Frontal cortex (tissue), 4 donors: ENCODE measurements at places on chromosomes 7 and 10.
A peak's percentile ranks its signal among the peaks of the same experiment; 100 is the strongest.

DNA sequence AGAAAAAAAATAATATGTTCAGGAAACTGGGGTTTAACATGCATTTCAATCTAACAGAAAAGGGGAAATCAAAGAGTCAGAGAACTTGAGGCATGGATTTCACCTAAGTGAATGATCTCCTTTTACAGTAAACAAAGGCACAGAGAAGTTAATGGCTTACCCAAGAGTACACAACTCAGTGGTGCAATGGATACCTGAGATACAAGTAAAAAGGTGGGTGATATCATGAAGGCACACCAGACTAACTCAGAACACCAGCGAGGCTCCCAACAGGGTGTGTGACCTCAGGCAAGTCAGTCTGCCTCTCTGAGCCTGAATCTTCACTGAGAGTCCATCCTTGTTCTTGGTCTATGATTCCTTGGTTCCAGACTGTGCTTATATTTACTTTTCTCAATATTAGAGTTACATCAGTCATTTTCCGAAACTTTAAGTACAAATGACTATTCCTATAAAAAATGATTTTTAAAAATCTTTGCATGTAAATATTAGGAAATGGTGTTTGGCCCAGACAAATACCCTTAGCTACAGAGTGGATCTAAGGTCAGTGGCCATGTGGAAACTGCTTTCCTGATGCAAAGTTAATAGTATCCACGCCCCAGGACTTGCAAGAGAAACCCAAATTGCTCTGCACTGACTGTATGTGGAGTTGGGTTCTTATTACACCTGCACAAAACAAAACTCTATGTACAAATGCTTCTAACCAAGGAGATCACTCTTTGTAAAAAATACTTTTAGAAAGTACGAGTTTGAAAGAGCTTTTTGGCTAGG, 282.8 kb upstream of the IMMP2L start:
- DNase-seq, result no peak

- no peak for DNase-seq
Observed at GRCh38 chr7:67637023-67637358, 640.4 kb downstream of the TYW1 start.

GRCh38 chr10:103663802-103664201, 170.3 kb downstream of the NEURL1 start:
- peak; percentile 86 for DNase-seq

- DNase-seq, result no peak
Observed at GRCh38 chr7:97011536-97012364, 6.4 kb downstream of the DLX6 start.

- no peak for DNase-seq
Observed at GRCh38 chr7:14836006-14836405, 66.5 kb downstream of the DGKB start.

DNA sequence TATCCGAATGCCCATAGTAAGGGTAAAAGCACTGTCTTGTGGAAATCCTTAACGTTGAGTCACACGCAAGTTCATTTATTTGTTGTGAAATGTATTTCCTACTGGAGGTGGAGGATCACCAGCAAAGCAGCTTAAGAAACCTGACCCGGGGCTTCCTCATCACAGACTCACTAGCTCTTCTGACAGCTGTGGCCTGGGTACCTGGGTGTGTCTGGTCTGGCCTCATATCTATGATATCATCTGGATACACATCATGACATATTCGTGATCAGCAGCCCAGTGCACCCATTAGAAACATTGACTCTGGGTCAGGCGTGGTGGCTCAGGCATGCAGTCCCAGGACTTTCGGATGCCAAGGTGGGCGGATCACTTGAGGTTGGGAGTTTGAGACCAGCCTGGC, 8.8 kb downstream of the DRGX start:
- no peak for DNase-seq

DNA sequence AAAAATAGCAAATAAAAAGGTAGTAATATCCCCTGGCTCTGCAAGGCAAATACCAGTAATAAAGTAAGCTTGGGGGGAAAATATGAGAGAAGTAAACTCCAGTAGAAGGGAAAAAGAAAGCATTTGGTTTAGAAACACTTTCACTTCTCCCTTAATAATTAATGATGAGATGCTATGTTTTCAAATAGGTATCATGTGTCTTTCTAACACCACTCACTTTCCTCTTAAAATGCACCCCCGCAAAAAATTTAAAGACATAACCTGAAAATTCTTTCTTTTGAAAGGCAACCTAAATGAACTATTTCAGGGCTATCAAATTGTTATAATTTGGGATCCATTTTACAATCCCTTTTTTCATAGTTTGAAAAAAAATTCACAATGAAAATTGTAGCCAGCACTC, 240.3 kb downstream of the SNX10 start:
- no peak for DNase-seq

GRCh38 chr10:119422682-119423509, 119.6 kb downstream of the RGS10 start:
- no peak for DNase-seq

DNA sequence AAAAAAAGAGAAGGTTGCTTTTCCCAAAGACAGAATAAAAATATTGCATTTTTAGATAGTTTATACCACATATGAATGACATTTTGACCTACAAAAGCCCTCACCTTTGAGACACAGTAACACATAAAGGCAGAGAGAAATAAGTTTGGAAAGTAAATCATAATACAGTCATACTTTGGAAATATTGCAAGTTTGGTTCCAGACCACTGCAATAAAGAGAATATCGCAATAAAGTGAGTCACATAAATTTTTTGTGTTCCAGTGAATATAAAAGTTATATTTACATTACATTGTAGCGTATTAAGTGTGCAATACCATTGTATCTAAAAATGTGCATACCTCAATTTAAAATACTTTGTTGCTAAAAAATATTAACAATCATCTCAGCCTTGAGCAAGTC, 40.3 kb downstream of the CCDC71L start:
- no peak for DNase-seq

GRCh38 chr7:27118580-27118979, 12.0 kb downstream of the HOXA4 start:
- DNase-seq, result no peak

DNA sequence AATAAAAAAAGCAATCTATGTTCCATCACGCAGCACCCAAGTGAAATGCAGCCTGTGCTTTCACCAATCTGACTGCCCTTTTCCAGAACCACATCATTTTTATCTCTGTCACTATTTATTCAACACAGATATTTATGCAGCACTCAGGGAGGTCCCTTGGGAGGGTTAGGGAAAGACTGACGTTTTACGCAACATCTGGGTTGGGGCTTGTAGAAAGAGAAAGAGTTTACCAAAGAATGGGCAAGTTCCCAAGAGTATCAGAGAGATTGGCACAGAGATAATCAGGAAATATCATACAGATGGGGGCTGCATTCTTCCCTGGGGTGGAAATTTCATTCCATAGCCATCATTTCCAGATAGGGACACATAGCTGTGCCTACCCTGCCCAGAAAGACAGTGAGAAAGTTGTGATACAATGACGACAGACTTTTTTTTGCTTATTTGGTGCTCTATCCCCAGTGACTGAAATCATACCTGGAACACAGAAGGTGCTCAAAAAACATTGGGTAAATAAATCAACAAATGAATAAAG, 474.2 kb downstream of the CALN1 start:
- DNase-seq, result no peak

DNA sequence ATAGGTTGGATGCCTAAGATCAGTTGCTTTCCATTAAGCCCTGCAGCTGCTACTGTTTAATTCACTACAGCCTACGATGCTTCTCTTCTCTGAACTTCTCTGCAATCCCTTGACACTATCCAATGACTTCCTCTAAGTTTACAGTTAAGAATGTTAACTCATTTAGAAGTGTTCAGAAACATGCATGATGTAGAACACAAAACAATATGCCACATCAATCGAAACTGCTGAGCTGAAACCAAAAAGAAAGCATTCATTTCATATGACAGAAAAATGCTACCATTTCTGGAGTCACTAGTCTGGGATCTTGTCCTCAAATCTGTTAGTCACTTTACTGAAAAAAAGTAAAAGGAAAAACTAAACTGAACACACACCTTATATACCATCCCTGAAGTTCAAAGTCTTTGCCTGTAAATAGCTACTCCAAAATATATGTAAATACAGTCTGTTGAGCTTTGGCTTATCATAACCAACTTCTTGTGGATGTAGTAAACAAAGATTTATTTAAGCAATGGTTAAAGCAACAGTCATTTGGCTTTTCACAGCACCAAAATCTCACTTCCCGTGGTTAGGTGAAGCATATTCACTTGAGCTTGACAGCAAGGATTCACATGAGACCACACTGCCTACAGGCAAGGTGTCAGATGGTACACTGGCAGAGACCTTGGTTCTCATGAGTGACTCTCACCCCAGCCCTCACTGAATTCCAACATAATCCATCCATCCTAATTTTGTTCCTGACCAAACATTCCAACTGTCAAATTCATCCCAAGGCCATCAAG, 187.0 kb downstream of the PPP1R17 start:
- no peak for DNase-seq

DNA sequence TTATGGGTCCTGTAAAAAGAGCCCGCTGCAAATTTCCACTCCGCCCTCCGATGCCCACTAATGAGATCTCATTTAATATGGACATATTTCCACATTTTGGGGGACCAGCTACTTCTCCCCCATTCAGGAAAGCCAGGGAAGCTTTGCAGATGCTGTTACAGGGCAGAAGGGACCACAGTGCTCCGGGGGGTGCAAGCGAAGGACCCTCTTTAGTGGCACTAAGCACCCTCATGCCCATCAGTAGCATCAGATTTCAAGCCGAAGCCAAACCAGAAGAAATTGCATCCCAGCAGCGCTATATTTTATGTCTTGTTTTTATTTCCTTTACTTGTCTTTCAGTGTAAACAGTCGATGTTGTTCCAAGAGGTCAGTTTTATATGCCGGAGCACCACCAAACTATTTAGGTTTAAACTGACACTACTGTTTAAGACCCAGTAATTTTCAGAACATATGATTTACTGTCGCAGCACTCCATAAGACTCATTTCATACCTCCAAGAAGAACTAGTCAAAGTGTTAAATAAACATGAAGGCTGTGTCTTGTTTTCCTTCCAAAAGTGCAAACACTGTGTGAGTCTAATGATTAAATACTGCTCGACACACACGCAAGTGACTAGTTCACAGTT, 122.2 kb upstream of the MGMT start:
- no peak for DNase-seq

DNA sequence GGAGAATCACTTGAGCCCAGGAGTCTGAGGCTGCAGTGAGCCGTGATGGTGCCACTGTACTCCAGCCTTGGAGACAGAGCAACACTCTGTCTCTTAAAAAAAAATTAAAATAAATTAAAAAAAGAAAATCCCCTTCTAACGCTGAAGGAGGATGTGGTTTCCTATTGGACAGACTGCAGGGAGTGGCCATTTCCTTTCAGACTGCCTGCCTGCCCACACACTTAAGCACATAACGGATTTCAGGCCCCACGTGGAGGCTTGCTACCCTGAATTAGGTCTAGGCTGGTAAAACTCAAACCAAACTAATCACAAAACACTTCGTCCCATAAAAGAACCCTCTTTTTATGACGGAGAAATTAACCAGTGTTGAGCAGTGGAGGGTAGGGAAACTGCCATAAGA, 34.0 kb downstream of the GATA3 start:
- DNase-seq, result no peak

DNA sequence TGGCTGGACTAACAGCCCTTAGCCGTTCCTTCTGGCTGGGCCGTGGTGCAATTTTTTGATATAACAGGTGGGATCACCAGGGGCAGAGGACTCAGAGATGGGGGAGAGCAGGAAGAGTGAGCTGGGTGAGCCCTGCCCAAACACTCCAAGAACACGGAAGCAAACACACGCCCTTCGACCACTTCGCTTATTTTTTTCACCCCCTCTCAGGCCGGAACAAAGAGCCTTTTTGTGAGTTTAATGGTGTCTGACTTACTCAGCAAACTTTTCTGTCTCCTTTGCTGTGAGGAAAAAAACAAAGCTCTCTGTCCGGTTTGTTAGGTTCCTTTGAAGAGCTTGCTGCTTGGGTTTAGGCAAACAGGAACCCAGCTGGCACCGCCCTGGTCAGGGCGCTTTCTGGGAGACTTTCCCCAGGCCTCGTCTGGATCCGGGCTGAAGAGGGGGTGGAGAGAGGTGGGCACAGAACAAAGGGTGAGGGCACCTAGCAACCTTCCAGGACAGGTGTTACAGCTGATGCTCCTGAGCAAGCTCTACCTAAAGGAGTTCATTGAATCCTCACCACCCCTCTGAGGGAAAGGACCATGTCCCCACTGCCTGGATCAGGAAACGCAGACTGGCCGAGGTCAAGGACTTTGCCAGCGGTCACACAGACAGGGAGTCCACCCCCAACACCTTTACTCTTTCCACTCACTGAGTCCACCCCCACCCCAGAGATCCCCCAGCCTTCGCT, 23.3 kb downstream of the CALML3 start:
- no peak for DNase-seq

GRCh38 chr7:93914581-93915066, 6.9 kb upstream of the GNG11 start:
- no peak for DNase-seq

DNA sequence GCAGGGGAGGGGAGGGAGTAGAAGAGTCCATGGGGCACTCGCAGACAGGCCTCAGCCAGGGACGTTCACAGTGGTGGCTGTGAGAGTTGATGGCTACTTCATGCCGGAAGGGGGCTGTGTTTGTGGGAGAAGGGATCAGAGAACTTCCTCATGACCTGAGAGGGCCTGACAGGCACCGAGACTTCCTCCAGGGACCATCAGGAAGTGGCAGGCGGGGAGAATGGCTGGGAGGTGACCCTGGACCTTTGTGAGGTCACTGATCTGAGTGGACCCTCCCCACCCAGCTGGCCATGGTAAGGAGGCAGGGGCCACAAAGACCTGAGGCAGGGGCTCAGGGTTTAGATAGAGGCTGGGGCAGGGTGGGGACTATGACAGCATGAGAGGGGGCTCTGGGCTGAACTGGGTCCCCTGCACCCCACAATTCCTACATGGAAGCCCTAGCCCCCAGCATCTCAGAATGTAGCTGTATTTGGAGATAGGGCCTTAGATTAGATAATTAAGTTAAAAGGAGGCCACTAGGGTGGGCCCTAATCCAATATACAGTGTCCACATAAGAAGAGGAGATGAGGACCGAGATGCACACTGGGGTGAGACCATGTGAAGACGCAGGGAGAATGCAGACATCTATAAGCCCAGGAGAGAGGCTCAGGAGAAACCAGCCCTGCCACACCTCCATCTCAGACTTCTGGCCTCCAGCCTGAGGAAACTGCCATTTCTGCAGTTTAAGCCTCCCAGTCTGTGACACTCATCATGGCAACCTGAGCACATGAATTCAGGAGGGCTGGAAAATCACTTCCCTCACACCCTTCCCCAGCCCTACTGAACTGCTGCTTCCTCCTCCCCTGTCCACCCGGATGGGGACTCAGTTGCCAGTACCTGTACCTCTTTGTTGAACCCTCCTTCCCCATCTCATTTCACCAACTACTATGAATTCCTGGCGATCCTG, 273.9 kb upstream of the ZNF32 start:
- no peak for DNase-seq

- no peak for DNase-seq
Observed at GRCh38 chr10:30834153-30834552, 197.5 kb downstream of the ZNF438 start.

GRCh38 chr10:60731134-60731885, 47.0 kb upstream of the CDK1 start:
- DNase-seq, result no peak
